Lung (tissue), 17 donors: ENCODE measurements at places on chromosomes 2 and 18. TPM values are rescaled to one million over a fixed set of nuclear protein-coding genes. Genes with fewer than 3 reads are reported as not detected.

DNA sequence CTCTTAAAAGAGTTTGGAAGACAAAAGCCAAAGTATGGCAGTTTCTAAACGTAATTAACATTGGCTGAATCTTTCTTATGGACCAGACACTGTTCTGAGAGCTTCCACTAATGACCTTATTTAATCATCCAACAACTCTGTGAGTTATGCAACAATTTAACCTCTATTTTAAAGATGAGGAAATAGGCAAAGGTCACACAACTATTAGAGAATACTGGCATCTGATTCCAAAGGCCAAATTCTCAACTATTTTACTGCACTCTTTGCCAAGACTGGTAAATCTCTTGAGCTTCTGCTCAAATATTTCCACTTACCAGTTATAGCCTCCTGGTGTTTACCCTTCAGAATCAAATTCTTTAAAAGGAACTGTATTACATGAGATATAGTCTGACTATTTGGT lies 42.1 kb upstream of the ERMN start:
- H3K27me3 ChIP-seq: no peaks in the 10 kb centered on the region
- no peaks in the 10 kb centered on the region for H3K36me3 ChIP-seq
- DNase-seq: no peak
- H3K4me1 ChIP-seq: peaks cover 2% of the 10 kb centered on the region
- no peak overlapping the region for H3K27ac ChIP-seq

GRCh38 chr2:229375251-229375650 lies 104.2 kb upstream of the PID1 start:
- no peak overlapping the region for H3K27ac ChIP-seq
- no peak overlapping the region for H3K4me3 ChIP-seq
- no peaks in the 10 kb centered on the region for H3K36me3 ChIP-seq

Gene CAPG
- total RNA-seq: 53.2 TPM

Gene PJVK
- total RNA-seq: 4.0 TPM

DNA sequence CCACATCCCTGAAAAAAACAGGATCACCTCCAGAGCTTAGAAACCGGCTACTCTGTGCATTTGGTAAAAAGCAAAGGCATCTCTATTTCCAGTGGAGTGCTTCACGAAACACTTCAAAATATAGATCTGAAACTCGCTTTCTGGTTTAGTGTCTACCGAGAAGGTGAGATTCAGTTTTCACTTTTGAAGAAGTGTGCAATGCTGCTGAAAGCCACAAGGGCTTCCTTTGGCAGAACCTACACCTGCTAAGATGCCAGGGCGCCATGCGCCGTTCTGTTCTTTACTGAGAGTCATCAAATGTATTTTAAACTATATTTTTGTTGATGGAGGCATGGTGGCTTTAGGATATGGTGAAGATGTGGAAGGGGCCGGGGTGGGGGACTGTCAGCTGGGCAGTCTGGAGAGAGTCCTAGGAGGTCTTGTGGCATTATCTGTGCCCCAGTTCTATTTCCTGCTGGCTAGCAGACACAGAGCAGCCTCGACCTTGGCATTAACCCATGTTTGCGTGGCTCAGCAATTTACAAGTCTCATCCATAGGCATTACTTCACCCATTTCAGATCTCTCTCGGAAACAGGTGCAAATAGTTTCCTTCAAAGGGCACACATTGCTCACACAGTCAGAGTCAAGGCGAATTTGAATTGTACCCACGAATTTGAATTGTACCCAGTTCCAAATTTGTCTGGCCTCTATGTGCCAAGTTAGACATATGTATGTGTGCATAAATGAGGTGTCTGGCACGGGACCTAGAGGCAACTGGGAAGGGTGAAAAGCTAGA lies 46.7 kb upstream of the KCNF1 start:
- H3K27me3 ChIP-seq: no peaks in the 10 kb centered on the region
- no peaks in the 10 kb centered on the region for H3K36me3 ChIP-seq
- no peak overlapping the region for H3K27ac ChIP-seq
- no peaks in the 10 kb centered on the region for H3K4me1 ChIP-seq
- DNase-seq: no peak

DNA sequence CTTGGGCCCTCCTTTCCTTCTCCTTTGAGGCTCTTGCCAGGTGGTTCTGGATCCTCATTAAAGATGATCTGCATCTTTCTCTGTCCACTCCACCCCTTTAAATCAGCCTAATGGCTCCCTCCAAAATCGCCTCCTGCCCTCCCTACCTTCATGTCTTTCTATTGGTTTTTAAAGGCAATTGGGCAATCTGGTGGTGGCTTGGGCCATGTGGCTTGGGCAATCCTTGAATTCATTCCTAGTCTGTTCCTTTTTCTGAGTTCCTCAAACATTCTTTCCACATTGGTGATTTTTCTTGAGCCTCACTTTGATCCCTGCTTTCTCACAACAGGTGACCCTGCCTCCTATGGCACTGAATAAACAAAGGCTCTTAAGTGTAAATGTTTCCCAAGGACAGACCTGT lies 266.2 kb upstream of the REV1 start:
- H3K4me1 ChIP-seq: no peaks in the 10 kb centered on the region
- no peak overlapping the region for H3K4me3 ChIP-seq
- H3K27me3 ChIP-seq: no peaks in the 10 kb centered on the region
- H3K36me3 ChIP-seq: no peaks in the 10 kb centered on the region
- H3K27ac ChIP-seq: no peak overlapping the region
- DNase-seq: no peak

- H3K36me3 ChIP-seq: no peaks in the 10 kb centered on the region
- no peaks in the 10 kb centered on the region for H3K4me1 ChIP-seq
- peak; percentile 68 for DNase-seq
- H3K27ac ChIP-seq: no peak overlapping the region
- no peaks in the 10 kb centered on the region for H3K27me3 ChIP-seq
- no peak overlapping the region for H3K4me3 ChIP-seq
Measured at GRCh38 chr2:199261239-199261638, 196.5 kb downstream of the SATB2 start.

- H3K4me3 ChIP-seq: no peak overlapping the region
- H3K4me1 ChIP-seq: peaks cover 47% of the 10 kb centered on the region
- no peak for DNase-seq
- H3K27me3 ChIP-seq: no peaks in the 10 kb centered on the region
- H3K27ac ChIP-seq: no peak overlapping the region
- H3K36me3 ChIP-seq: no peaks in the 10 kb centered on the region
Measured at GRCh38 chr2:128308889-128309279, 9.8 kb downstream of the HS6ST1 start.

Gene PARD6G
- total RNA-seq: 4.4 TPM

Gene HTR2B
- total RNA-seq: 0.31 TPM

DNA sequence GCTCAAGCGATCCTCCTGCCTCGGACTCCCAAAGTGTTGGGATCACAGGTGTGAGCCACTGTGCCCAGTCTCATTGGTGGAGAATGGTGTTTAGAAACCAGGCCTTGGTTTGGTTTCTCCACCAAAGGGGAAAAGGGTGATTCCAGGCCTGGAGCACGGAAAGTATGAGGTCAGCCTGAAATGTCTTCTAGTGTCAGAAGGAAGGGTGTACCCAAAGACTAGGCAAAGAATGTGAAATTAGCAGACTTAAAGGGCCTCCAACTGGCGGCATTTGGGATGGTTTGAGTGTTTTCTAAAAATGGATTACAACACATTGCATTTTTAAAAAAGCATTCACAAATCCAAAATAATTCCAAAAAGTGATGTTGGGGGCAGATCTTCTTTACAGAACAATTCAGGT lies 139.6 kb downstream of the SH3BP4 start:
- H3K27me3 ChIP-seq: peaks cover 2% of the 10 kb centered on the region
- H3K36me3 ChIP-seq: no peaks in the 10 kb centered on the region
- peaks cover 11% of the 10 kb centered on the region for H3K4me1 ChIP-seq
- no peak overlapping the region for H3K4me3 ChIP-seq
- no peak overlapping the region for H3K27ac ChIP-seq
- DNase-seq: no peak

DNA sequence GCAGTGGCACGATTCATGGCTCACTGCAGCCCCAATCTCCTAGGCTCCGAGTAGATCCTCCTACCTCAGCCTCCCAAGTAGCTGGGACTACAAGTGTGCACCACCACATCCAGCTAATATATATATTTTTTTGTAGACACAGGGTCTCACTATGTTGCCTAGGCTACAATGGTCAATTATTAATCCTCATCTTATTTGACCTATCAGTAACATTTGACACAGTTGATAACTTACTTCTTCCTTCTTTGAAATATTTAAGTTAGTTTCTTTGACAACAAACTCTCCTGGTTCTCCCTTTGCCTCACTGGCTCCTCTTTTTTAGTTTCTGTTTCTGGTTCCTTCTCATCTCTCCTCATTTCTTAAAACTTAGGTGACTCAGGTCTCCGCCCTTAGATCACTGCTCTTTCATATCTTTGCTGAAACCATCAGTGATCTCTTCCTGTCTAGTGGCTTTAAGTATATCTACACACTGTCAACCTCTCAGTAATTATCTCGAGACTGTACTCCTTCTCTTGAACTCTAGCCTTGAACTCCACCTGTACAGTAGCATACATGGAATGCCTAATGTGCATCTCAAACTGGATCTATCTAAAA lies 11.5 kb downstream of the PGAP1 start:
- H3K4me3 ChIP-seq: no peak overlapping the region
- H3K36me3 ChIP-seq: no peaks in the 10 kb centered on the region
- H3K4me1 ChIP-seq: no peaks in the 10 kb centered on the region
- no peaks in the 10 kb centered on the region for H3K27me3 ChIP-seq
- no peak for DNase-seq

GRCh38 chr2:233063269-233063975 lies 3.3 kb downstream of the INPP5D start:
- H3K4me1 ChIP-seq: peaks cover 23% of the 10 kb centered on the region
- H3K27ac ChIP-seq: peak overlapping the region; percentile 52
- no peaks in the 10 kb centered on the region for H3K27me3 ChIP-seq
- no peak for DNase-seq
- H3K4me3 ChIP-seq: no peak overlapping the region

Gene MSTN
- 0.46 TPM for total RNA-seq

Gene FRZB
- total RNA-seq: 7.4 TPM

- no peaks in the 10 kb centered on the region for H3K27me3 ChIP-seq
- no peak overlapping the region for H3K4me3 ChIP-seq
- H3K27ac ChIP-seq: no peak overlapping the region
- H3K4me1 ChIP-seq: no peaks in the 10 kb centered on the region
- no peak for DNase-seq
Measured at GRCh38 chr18:35174745-35175144, 66.1 kb upstream of the ZNF397 start.

Gene AOX1
- total RNA-seq: 48.5 TPM

GRCh38 chr2:57111531-57111930 lies 927.7 kb downstream of the CCDC85A start:
- DNase-seq: no peak
- no peaks in the 10 kb centered on the region for H3K4me1 ChIP-seq
- H3K27me3 ChIP-seq: no peaks in the 10 kb centered on the region
- no peak overlapping the region for H3K4me3 ChIP-seq
- no peak overlapping the region for H3K27ac ChIP-seq
- H3K36me3 ChIP-seq: no peaks in the 10 kb centered on the region

DNA sequence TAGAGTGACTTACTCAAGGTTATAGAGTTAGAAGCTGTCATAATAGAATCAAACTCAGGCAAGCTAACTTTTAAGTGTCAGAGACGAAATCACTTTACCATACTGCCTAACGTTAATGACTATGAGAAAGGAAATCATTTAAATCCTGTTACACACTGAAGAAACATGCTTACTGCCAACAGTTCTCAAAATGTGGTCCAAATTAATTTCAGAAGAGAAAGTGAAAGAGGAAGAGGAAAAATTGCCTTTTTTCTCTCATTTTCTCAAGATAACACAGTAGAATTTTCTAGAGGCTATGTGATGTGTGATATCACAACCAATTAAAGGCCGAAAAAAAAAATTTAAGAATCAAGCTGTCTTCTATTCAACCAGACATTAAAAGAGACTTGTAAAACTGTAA lies 1362.7 kb upstream of the CHAC2 start:
- H3K27ac ChIP-seq: no peak overlapping the region
- H3K27me3 ChIP-seq: no peaks in the 10 kb centered on the region
- no peaks in the 10 kb centered on the region for H3K4me1 ChIP-seq
- H3K4me3 ChIP-seq: no peak overlapping the region
- DNase-seq: peak; percentile 46

DNA sequence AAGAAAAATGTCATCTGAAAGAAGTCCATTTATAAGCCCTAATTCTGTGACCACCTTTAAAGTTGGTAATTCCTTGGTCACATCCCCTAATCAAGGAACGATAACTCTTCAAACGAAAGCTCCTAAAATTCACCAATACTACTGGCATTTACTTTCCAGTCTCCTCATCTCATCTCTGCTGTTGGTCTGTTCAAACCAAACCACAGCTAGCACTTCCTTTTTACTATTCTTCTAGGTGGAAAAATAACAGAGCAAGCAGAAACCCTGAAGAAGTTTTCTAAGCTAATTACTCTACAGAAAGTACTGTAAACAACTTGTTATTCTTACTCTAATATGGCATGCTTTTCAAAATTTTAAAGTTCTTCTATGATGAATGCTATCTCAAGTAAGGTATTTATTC lies 21.6 kb downstream of the TIA1 start:
- H3K27me3 ChIP-seq: no peaks in the 10 kb centered on the region
- H3K4me3 ChIP-seq: no peak overlapping the region
- no peaks in the 10 kb centered on the region for H3K4me1 ChIP-seq
- H3K36me3 ChIP-seq: peaks cover 14% of the 10 kb centered on the region

GRCh38 chr2:172484253-172484652 lies 56.9 kb downstream of the ITGA6 start:
- no peaks in the 10 kb centered on the region for H3K4me1 ChIP-seq
- no peaks in the 10 kb centered on the region for H3K27me3 ChIP-seq
- H3K36me3 ChIP-seq: peaks cover 3% of the 10 kb centered on the region
- DNase-seq: no peak
- no peak overlapping the region for H3K4me3 ChIP-seq

DNA sequence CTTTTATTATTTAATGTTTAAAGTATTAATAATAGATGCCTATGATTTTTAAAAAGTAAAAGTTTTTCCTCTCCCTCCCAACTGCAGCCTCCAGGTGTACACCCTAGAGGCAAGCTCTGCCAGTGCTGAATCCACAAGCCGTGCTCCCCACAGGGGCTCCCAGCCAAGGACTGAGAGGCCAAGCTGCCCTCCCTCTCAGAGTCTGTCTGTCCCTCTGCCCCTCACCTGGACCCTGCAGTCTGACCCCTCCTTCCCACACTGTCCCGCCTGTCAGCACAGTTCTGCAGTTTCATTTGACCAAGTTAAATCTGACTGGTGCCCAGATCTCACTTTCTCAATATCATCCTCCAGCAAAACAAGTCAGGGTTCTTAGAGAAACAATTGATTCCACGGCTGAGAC lies 14.8 kb upstream of the PROC start:
- H3K27me3 ChIP-seq: no peaks in the 10 kb centered on the region
- no peaks in the 10 kb centered on the region for H3K36me3 ChIP-seq
- DNase-seq: no peak
- H3K4me1 ChIP-seq: peaks cover 14% of the 10 kb centered on the region
